ENCODE measurements at places on chromosomes 5 and 9.

DNA sequence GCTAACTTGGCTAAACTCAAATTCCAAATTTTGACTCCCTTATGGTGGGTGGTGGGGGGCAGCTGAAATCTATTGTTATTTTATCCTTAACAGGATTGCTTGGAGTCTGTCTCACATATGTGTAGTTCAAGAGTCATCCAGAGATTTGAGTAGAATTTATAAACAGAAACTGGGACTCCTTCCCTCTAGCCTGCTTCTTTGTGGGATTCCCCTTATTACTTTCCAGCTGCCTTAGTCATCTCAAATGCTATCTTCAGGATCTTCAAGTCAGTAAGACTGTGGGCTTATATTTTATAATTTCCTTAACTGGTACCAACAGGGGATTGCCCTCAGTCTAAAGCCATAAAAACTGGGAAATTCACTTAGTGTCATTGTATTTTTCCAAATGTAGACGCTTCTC, 55.5 kb downstream of the NNT start:
- no peak for DNase-seq

DNA sequence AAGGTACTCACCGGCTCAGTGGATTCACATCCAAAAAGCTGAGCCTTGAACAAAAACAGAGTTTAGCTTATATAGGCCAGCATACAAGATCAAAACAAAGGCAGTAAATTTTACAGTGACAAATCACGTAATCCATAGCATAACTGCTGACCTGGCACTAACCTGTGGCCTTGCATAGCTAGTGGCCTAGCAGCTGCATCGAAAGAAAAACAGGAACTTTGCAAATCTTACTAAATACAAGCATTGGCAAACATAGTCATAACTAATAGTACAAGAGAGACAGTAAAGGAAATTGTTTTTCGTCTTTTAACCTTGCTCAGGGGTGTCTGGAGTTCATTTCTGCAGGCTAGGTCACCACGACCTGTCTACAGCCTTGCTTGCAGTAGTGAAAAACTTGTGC, 4.8 kb downstream of the HSDL2 start:
- DNase-seq: no peak

DNA sequence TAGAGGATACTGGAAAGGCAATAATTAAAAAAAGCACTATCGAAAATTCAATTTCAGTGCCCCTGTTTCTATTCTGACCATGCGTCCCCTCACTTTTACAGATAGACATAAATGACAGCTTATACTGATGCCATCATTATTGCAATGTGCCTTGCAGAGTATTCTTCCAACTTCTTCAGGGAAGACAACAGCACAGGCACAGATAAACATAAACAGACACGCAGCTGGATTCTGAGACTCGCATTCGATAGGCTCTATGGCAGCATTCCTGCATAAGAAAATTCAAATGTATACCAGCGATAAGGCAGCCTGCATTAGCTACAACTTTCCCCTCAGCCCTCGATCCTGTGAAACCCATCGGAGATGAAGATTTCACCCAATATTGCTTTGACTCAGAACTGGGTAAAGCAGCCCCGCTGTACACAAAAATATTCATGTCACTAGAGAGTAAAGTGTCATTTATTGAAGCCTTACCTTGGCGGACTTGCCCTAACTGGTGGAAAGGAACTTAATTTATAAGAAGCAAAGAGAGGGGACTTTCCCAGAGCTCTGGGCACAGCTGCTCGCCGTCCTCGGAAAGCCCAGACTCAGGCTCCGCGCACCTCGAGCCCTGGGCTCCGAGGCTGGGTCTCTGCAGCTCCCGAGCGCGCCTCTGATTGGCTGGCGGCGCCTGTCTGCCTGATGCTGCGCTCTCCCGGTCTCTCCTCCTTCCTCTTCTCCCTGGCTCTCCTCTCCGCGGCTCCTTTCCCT, at the start of gene CDH18:
Gene CDH18 (minus strand): TSS at position 589 of the 750 bp plus-strand sequence. CDS start 149,214 bp downstream, outside the sequence.
- peak; percentile 85 for DNase-seq

DNA sequence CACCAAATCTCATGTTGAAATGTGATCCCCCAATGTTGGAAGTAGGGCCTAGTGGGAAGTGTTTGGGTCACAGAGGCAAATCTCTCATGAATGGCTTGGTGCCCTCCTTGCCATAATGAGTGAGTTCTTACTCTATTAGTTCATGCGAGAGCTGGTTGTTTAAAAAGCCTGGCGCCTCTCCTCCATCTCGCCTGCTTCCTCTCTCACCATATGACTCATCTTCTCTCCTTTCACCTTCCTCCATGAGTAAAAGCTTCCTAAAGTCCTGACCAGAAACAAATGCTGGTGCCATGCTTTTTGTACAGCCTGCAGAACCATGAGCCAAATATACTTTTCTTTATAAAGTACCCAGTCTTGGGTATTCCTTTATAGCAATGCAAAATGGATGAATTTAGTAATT, 20.9 kb upstream of the ARHGAP26 start:
- no peak for DNase-seq

GRCh38 chr9:33794560-33794959, 801 bp upstream of the PRSS3 start:
- no peak for DNase-seq

DNA sequence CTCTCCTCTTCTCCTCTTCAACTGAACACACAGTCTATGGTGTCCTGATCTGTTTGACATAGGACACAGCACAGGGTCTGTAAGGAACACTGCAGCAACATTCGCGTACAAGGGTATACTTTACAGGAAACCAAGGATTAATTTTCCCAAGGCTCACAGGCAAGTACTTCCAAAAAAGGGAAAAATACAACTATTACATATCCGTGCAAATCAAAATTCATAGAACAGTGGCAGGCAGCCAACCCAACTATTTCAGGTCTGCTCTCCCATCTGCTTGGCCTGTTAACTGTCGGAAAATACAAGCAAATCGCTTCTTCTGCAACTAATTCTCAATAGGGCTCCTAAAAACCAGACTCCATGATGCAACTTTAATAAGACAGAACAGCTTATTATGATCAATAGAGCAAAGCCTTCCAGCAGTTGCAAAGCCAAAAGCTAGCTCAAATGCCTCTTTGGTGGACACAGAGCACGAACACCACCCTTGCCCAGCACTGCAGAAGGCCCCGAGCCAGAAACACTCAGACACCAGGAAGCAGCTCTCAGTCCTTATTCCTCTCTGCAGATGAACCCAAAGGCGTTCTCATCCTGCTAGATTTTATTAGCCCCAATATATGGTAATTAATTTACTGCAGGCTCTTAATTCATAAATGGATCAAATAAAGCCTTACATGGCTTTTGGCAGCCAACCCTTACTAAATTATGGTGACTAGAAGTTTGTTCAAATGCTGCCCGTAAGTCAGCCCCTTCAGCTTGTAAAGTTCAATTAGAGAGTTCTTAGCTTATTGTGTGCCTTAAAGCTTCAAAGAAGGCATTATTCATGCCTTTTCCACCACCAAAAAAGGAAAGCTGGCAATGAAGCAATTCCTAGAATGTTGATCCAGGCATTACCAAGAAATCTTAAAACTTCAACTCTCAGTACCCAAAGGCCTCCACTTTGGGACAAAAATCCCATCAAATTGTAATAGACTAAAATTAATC, 68.8 kb downstream of the ZNF608 start:
- DNase-seq: peak; percentile 24

DNA sequence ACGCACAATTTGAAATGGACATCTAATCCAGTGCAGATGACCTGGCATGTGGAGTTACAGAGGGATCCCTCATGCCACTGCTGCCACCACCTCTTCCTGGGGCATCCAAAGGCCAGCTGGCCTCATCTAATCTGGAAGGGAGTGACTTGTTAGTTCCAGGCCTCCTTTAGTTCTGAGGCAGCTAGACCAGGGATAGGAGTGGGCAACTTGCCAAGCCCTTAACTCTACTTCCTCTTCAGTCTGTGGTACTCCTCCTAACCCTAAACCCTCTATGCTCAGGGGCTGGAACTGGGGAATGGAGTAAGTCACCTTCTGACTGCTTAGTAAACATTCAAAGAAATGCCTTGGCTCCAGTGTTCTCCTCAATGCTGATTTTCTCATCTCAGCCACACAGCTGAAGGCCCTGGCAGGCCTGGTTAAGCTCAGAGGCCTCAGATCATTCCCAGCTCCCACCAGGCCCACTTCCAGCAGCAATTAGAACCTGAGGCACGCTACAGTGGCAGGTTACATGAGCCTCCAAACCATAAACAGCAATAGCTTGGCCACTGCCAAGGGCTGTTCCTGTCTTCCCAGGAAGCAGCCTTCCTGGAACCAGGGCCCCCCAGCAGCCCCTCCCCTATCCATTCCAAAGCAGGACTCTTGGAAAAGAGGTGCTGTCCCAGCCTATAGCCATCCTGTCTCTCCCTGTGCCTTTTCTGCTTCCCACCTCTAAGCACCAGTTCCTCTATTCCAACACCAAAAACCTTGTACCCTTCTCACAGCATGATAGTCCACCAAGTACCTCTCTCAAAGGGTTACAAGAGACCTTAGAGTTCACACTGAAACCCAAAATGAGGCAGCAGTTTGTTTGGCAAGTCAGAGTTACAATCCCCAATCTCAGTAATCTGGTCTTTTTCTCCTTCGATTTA, 2.0 kb downstream of the EIF4EBP3 start:
- DNase-seq: no peak

GRCh38 chr9:120265791-120266190, 314.2 kb downstream of the CDK5RAP2 start:
- no peak for DNase-seq

All from NCI-H524 (cell line).